ENCODE measurements at places on chromosomes 6 and 20.

DNA sequence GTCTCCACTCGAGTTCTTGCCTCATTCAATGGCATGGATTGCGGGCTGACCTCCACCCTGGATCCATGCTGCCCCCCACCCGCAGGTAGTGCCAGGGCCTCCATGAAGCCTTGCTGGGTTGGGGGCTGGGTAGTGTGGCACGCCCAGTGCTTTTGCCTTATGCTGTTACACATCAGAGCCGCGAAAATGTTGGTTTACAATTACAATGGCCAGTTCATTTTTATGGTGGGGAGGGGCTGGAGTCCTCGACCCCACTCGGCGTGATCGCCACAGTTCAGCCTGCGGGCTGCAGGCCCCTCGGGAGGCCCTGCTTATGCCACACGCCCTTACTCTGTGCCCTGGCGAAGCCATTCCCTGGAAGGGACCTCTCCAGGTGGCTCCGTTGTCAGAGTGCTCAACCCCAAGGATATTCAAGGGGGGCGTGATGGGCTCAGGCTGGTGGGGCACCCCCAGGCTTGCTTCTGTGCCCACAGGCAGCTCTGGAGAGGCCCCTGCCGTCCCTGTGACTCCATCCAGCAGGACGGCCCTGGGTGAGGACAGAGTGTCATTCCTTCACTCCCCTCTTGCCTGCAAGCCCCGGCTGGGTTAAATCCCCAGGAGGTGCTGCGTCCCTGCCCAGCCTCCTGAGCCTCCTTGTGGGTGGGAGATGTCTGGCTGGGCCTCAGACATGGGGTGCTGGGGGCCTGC lies 14.8 kb downstream of the ITPA start:
- no peak for DNase-seq

DNA sequence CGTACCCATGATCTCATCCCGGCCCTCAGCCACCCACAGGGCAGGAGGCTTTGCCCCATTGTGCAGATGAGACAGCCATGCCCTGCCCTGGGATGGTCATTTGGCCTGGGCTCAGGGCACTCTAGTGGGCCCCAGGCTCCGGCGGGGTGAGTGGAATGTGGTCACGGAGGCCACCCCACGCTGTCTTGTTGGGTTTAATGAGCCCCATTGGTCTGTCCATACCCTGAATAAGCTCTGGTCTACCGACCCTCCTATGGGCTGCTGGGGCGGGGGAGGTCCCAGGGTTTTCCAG lies 50.6 kb downstream of the FGD2 start:
- DNase-seq = no peak

DNA sequence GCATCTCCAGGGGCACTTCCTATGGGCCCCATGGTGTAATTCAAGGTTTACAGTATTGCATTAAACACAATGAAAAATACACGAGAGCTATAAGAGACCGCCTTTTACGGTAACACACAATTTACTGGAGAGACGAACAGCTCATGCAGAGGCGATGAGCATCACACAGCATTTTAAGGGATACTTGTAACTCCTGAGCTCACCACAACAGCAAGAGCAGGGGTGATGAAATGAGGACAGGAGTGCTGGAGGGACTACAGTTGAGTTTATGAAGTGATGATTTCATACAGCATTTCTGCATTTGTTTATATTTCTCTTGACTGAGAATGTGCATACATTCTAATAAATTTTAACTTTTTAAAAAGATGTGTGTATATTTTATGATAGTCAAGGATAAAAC lies 113.9 kb downstream of the WDR27 start:
- no peak for DNase-seq

DNA sequence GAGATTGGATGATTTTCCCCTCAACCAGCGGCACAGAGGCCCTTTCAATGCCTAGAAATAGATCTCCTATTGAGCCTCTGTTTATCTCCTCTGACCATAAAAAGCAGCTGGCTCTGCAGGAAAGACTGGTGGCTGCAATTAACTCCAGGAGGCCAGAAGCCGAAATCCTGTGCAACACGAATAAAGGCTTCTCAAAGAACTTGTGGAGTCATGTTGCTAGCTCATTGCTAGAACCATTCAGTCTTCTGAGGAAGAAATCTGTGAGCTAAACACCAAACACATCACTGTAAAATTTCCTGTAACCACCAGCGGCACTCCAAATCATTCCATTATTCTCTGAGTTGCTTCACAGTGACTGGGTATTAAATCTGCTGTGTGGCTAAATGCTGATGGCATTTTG lies 49.1 kb upstream of the TPD52L1 start:
- no peak for DNase-seq

- DNase-seq = no peak
Observed at GRCh38 chr6:7463785-7464184, 74.2 kb downstream of the RIOK1 start.

DNA sequence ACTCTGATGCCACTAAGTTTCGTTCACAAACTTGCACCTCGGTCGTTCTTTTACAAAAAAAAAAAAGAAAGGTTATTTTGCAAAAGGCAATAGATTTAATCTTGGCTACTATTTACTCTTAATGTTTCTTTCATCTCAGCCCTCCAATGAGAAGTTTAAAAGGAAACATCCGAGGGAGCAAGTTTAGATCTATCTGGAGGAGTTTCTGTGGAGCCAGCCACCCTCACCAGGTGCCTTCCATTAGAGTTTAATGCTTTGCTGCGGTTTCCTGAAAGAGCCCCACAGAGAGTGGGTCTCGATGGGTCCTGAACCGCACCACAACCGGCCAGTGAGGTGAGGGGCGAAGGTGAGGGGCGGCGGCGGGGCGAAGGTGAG lies 632 bp downstream of the PRKN start:
- no peak for DNase-seq

DNA sequence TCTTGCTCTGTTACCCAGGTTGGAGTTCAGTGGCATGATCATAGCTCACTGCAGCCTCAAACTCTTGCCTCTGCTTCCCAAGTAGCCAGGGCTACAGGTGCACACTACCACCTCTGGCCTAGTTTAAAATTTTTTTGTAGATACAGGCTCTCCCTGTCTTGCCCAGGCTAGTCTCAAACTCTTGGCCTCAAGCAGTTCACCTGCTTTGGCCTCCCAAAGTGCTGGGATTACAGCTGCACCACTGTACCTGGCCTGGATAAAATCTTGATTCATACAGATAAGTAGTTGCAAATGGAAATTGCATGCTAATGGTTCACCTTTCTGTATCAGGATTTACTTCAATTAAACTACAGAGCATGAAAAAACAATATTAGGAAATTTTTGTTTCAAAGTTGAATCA lies 4.2 kb downstream of the CD2AP start:
- DNase-seq = no peak

DNA sequence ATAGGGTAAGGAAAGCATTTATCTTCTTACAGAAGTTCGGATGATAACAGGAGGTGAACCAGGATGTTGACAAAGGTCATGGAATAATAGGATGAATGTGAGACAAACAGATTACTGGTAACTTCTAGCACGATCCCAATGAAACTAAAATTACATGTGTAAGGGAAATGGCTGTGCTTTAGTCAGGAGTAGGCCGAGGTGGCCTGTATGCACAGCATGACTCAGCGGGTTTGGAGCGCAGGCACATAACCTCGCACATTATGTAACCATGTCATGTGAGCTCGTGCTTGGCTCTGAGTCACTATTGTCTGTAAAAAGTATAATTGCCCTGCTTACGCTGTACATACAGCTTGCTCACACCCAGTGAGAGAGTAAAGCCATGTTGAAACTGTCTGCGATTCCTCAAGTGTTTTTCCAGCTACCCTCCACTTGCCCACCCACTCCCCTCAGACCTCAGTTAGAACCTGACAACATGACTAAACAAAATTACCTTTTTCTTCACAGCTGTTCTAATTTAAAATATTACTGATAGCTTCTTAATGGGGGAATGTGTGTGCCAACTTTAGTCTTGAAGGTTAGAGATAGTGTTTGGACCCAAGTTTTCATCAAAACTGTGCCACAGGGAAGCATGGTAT lies 8.2 kb downstream of the CYB5R4 start:
- no peak for DNase-seq

GRCh38 chr6:144349690-144350527 lies 64.8 kb downstream of the UTRN start:
- DNase-seq = no peak

DNA sequence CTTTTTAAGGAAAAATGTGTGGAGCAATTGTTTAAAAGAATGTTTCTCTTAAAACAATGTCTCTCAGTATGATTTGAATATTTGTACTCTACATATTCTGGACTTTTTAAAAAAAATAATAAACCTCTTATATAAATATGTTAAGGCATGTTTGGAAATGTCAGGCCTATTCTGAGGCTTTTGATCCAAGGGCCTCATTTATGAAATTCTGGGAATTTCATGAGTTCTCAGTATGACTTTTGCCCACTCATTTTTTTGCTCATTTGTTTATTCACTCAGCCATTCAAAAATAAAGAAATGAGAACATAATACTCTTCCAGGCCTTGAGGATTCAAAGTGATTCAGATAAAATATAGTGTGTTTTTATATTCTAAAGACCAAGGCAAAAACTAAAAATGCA lies 60.4 kb downstream of the DOK5 start:
- DNase-seq = no peak

GRCh38 chr20:23488470-23488869 lies 2.4 kb upstream of the CST8 start:
- no peak for DNase-seq

GRCh38 chr6:53465732-53466131 lies 79.2 kb downstream of the GCLC start:
- no peak for DNase-seq

DNA sequence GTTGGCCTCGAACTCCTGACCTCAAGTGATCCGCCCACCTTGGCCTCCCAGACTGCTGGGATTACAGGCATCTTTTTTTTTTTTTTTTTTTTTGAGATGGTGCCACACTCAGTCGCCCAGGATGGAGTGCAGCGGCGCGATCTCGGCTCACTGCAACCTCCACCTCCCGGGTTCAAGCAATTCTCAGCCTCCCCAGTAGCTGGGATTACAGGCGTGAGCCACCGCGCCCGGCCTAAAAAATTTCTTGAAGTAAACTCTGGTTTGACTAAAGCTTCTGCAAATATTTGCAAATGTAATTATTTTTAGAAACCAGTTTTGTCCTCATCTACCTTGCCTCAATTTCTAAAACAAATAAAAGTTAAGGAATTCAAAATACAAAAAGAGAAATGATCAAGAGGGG lies 1.2 kb downstream of the IBTK start:
- DNase-seq = no peak

DNA sequence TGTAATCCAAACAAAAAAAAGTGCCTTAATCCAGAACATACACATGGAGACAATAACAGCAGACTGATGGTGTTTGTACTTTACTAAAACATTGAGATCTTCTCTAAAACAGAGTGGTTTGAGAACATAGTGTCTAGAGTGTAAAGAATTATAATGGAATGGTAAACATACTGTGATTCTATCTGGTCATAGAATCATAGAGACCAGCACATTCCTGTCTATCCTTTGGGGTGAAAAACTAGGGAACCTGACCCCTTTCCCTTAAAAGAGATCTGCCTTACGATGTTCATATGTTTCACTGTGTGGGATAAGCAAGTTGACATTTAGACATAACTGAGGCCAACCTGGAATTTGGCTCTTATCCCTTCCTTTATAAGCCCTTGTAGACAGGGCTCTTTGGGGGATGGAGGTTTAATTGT lies 55.7 kb downstream of the TRMT11 start:
- DNase-seq = no peak

GRCh38 chr6:5563086-5563485 lies 301.8 kb downstream of the FARS2 start:
- DNase-seq = no peak

- DNase-seq = peak; percentile 73
Observed at GRCh38 chr6:38493931-38494547, 145.7 kb downstream of the BTBD9 start.

DNA sequence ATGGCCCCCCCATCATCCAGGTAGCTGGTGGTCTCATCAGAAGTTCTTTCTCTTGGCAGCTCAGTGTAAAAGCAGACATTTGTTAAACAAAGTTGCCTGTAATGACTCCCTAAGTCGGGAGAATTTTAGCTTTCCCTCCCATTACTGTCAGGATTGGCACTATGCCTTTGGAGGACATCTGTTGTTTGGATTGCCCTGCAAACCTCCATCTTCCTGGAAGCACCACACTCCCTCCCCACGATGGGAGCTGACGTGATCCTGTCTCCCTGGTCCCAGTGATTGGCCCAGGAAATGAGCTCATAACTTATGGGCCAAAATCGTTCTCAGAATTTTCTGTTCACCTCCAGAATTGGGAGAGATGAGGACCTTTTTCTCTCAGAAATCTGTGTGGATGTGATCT lies 42.6 kb upstream of the CNR1 start:
- DNase-seq = no peak

DNA sequence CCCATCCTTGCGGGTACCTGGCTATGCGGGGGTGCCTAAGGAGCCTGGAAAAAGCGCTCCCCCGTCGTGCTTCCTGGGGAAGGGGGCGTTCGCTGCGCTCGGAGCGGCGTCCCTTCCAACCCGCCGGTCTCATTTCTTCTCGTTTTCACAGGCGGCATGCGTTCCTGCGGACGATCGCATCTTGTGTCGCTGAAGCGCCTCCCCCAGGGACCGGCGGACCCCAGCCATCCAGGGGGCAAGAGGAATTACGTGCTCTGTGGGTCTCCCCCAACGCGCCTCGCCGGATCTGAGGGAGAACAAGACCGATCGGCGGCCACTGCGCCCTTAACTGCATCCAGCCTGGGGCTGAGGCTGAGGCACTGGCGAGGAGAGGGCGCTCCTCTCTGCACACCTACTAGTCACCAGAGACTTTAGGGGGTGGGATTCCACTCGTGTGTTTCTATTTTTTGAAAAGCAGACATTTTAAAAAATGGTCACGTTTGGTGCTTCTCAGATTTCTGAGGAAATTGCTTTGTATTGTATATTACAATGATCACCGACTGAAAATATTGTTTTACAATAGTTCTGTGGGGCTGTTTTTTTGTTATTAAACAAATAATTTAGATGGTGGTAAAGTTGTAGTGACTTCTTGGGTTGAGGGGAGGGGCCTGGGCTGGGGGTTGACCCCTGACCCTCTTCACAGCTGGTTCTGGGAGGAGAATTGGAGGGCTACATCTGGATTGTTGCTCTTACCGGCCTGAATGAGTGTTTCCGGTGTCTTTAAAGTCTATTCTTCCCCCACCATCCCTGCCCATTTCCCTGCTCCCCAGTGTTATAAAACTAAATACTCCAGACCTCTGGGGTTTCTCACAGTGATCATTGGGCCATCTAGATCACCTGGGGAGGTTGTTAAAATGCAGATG lies 1.1 kb downstream of the ID1 start:
- DNase-seq = no peak

DNA sequence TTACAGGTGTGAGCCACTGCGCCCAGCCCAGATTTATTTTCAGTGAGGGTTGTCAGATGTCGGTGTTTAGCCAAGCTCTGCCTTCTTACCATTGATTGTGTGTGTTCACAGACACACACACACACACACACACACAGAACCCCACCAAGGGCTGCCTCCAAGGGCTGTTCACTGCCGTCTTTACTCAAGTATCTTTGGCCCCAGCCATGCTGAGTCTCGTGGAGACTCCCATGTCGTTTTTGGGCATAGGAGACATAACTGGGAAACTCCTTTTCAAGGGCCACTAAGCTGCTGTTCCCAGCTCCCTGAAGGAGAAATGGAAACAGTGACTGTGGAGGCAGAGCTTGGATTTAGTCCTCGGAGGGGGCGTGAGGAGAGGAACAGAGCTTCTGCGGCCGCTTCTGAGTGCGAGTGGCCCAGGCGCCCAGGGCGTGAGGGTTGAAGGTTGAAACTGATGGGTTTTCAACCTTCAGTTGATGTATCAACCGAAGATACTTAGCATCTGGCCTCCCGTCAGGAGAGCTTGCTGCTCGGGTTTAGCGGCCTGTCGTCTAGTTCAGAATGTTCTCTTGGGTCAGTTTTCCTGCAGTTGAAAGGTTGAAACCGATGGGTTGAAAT lies 243.6 kb downstream of the TTLL2 start:
- no peak for DNase-seq

GRCh38 chr6:28816909-28817807 lies 106.6 kb downstream of the TRIM27 start:
- DNase-seq = no peak

Measured in stimulated activated CD8-positive, alpha-beta memory T cell treated with anti-CD3 and anti-CD28 coated beads, Interleukin-4, amount 100 ng/mL, for 4 hours (primary cell).